ENCODE measurements at places on chromosomes 4 and X.
A peak's percentile ranks its signal among the peaks of the same experiment; 100 is the strongest.

GRCh38 chr4:158130204-158130603, 42.6 kb downstream of the GASK1B start:
- DNase-seq, result no peak

DNA sequence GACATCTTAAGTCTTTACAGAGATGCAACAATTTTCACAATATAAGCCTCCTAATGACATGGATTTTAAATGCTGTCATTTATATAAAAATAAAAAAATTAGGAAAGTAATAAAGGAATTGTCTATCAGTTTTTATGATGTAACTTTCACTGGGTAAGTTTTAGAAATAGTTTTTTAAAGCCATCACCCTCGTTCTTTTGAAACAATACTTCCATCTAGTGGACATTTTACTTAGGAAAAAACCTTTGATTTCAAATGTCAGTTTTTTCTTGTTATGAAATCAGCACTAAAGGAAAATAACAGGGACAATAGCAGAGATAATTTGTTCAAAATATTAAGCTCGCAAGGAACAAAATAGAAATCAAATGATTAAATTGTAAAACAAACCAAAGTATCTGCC, 24.3 kb upstream of the NDNF start:
- DNase-seq, result peak; percentile 17

GRCh38 chr4:150211799-150212445, 133.7 kb downstream of the DCLK2 start:
- no peak for DNase-seq

DNA sequence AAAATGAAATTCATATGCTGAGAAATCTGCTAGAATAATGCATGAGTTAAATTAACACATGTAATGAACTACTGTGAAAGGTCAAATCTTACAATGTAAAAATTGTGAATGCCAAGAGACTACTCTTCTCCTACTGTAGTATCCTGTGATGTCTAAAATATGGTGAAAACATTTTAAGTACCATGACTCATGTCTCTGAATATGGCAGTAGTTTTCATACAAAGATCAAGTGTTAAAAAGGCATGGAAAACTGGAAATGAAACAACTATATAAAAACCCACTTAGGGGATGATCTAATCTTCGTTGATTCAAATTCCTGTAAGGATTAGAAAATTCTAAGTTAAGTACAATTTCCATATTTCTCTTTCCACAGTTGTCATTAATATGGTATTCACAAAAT, 221.3 kb downstream of the PPP3CA start:
- DNase-seq, result no peak

DNA sequence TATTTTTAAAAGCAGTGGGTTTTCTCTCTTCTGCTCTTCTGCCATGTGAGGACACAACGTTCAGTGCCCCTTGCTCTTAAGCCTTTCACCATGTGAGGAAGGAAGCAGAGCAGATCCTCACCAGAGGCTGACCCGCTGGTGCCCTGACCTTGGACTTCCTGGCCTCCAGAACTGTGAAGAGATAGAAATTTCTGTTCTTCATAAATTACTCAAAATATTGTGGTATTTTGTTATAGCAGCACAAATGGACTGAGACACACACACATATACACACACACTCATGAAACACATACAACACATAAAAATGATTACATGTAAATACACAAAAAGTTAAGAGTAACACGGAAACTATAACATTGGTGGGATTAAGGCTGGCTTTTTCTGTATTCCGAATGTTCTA, 244.8 kb upstream of the NOCT start:
- DNase-seq, result no peak

DNA sequence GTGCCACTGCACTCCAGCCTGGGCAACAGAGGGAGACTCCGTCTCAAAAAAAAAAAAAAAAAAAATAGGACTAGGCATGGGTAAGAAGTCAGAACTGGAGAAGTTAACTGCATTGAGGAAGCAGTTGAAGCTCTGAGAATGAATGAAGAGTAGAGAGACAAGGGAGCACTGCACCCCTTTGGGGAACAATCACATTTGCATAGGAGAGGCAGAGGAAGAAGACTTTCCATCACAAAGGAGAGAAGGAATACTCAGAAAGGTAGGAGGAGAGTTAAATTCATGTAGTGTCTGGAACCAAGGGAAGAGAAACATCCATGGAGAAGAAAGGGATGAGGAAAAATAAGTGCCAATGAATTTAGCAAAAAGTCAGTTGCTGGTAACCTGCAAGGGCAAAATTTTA, 72.4 kb downstream of the GPC3 start:
- DNase-seq, result no peak

DNA sequence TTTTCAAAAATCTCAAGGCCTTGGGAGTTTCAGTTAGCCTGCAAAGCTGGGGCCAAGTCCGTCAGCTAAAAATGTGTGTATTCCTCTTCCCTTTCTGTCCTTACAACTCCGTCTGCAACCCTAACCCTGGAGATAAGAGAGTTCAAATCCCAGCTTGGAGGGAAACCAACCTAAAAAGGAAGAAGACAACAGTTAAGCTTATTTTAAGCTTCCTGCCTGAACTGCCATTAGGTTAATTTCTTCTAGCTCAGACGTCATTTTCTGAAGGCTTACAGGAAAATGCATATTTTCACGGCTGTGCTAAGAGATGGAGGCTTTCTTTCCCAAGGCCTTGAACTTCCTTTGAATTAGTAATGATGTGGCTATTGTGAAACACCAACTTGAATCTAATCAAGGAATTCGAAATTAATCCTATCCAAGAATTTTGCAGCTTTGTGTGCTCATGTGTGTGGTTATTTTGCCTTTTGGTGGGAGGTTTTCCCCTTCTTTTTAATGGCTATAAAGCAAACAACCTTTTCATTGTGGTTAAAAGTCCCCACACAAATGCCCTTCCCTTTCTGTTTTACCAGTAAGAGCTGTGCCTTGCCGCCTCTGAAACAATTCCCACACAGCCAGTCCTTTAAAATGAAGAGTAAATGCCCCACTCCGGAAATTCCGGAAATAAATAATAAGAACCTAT, 103.5 kb downstream of the IRF2 start:
- DNase-seq, result no peak

DNA sequence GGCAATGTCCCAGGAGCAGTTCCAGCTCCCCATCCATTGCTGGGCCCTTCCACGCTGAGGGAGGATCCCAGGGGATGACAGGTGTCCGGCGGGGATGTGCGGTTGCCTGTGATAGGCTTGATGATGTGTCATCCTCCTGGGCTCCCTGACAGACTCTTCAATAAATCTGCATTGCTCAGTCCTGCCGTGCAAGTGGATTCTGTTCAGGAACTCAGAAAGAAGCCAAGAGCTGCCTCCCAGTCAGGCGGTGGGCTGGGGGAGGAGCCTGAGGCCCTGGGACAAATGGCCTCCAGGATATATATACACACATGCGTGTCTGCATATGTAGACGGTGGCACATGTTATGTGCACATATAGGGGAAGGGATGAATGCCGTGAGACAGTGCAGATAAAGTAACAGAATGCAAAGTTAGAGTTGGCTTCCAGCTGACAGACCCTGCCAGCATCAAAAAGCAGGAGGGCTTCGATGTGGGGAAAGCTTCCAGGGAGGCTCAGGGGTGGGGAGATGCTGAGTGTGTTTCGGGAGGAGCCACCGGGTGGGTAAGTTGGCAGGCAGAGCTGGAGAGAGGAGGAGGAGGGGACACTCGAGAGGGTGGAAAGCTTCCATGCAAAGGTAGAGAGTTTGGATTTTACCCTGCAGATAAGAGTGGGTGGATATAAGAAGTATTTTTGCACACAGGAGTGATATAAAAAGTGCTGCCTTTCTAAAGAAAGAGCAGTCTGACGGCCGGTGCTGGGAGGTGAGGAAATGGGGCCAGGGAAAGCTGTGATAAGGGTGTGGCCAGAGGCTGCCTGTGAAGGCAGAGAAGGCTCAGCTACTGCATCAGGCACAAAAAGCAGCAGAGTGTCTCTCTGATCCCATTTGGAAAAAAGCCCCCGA, 28.5 kb upstream of the CRMP1 start:
- DNase-seq, result no peak

- DNase-seq, result no peak
These were observed 22.4 kb upstream of the RBPJ start for GRCh38 chr4:26298198-26298947.

All from CD4-positive, alpha-beta T cell treated with Interleukin-2 at 100 ng/mL for 4 hours (primary cell).